ENCODE measurements at places on chromosomes 6 and 20. TPM values are rescaled to one million over a fixed set of nuclear protein-coding genes. Genes with fewer than 3 reads are reported as not detected.

DNA sequence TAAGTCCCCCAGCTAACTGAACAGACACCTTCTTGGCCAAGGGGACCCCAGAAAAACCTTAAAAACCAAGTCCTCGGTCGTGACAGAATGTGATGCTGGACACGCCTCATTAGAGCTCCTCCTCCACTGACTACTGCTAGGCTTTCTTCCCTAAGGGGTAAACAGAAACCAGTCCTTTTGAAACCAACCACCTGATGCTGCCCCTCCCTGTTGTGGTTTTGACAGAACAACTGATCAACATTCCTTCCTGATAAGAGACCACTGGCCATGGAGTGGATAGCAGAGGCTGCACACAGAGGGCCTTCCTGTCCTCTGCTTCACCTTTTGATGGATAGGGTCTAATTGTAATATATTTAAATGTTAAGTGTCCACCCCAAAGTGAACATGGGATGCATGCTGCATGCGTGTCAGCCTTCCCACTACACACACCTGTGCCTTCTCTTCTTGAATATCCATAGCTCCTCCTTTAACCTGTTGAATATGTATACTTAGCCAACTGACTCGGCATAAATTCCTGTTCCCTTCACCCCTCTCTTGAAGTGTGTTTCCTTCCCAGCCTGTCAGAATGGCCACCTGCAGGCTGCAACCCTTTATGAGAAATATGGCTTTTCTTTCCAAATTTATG is 27.9 kb upstream of the SLC2A12 start:
- DNase-seq, result no peak

GRCh38 chr6:63579937-63580703 is 7.8 kb downstream of the LOC128125822 start:
- DNase-seq, result no peak

- no peak for DNase-seq
Observed at GRCh38 chr6:21115111-21115510, 478.4 kb upstream of the SOX4 start.

DNA sequence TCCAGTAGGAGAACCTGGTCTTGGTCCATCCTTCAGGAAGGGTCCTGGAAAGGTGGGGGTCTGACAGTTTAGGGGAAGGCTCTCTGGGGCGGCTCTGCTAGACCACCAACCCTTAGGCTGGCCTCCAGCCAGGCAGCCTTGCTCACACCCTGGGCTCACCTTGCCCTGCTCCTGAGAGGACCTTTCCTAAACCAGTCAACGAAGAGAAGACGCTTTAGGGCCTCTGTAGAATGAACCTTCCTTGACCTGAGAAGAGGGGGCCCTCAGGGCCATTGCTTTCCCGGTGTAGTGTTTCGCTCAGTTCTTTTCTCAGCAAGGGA is 1.1 kb downstream of the CDC25B start:
- no peak for DNase-seq

- no peak for DNase-seq
Observed at GRCh38 chr6:45854149-45854742, 161.4 kb downstream of the CLIC5 start.

DNA sequence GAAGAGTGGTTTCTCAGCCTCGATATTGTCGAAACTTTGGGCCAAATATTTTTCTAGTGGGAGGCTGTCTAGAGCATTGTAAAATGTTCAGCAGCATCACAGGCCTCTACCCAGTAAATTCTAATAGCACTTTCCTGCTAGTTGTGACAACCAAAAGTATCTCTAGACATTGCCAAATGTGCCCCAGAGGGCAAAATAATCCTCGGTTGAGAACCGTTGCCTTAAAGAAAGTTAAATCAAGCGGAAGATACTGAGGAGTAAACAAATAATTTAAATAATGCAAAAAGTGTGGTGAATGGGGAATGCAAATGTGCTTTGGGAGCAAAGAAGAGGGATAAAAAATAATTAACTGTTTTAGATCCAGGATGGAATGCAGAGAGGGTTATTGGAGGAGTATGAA is 106.4 kb upstream of the ASCC3 start:
- DNase-seq, result no peak

Gene SLC22A2
- polyA plus RNA-seq, result 14.3 TPM

Gene GMEB2
- 10.7 TPM for polyA plus RNA-seq

Gene DNMT3B
- 10.1 TPM for polyA plus RNA-seq

Gene ARMC12
- polyA plus RNA-seq, result 1.8 TPM
